ENCODE measurements at places on chromosomes 1 and 21.

GRCh38 chr1:158445376-158445775 lies 16.3 kb upstream of the OR10K1 start:
- DNase-seq = no peak

DNA sequence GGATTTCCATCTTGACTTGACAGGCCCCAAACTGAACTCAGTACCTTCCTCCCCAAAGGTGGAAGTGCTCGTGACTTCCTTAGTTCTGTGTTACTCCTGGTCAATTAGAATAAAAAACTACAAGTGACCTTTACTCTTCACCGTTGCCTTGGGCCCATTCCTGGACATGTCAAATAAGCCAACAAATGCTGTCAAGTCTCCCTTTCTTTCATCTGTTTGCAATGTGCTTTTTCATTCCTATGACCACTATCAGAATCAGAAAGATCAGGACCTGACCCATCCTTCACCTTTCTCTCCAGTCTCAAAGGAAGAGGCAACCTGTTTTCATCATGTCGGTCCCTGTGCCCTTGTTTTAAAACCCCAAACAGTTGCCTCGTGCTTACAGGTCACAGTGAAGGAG lies 4.9 kb upstream of the KCNJ10 start:
- no peak for DNase-seq

DNA sequence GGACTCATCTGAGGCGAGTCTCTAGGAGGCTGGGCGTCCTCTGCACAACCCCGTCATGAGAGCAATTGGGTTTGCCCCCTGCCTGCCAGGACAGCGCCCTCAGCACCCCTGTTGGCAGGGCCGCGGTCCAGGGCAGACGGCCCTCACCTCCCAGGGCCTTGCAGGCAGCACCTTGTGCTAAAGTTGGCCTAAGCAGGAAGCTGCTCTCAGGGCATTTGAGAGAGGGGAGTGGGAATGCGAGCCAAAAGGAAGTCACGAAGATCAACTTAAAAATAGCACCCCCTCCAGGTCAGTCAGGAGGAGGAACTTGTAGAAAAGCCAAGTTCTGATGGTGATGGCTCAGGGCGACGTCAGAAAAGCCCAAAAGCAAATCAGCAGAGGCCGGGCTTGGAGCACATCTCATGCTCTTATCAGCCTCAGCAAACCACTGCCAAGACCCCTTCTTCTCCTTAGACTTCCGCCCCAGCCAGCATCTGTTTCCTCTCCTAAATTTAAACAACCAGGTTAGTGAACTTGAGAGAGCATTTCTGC lies 12.6 kb upstream of the ADORA3 start:
- DNase-seq = no peak

DNA sequence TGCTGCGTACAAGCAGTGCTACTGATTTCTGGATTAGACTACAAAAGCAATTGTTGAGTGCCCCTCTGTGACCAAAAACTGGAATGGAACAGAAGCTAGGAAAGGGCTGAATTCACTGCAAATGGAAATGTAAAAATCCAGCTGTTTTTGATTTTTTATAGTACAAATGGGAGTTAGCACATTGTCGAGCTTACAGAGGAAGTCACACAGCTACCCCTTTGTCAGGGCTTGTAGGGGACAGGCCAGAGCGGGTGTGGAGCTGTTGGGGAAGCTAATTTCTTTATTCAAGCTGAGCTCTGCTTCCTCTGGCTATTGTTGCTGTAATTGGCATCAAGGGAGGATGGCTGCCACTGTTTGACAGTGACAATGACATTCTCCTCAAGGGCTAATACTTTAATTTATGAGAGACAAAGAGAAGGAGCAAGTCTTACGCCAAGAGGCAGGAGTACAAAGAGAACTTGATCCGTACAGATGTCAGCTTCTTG lies 96.1 kb downstream of the SLC35F3 start:
- no peak for DNase-seq

DNA sequence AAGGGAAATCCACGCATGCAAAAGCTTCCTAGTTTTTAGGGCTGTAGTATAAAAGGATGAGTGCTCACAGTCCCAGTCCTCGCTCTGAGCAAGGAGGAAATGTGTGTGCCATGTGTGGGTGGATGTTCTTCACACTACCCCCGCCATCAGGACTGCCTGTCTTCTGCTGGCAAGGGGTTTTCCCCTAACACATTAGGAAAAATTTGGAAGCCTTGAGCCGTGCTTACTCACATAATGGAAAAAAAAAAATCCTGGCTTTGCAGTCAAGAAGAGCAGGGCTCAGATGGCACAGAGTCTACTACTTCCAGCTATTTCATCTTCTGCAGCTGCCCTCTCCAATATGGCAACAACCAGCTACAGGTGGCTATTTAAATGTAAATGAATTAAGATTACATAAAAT lies 363.1 kb downstream of the PLPP3 start:
- DNase-seq = no peak

- no peak for DNase-seq
Observed at GRCh38 chr1:2349806-2350205, 41.5 kb downstream of the MORN1 start.

DNA sequence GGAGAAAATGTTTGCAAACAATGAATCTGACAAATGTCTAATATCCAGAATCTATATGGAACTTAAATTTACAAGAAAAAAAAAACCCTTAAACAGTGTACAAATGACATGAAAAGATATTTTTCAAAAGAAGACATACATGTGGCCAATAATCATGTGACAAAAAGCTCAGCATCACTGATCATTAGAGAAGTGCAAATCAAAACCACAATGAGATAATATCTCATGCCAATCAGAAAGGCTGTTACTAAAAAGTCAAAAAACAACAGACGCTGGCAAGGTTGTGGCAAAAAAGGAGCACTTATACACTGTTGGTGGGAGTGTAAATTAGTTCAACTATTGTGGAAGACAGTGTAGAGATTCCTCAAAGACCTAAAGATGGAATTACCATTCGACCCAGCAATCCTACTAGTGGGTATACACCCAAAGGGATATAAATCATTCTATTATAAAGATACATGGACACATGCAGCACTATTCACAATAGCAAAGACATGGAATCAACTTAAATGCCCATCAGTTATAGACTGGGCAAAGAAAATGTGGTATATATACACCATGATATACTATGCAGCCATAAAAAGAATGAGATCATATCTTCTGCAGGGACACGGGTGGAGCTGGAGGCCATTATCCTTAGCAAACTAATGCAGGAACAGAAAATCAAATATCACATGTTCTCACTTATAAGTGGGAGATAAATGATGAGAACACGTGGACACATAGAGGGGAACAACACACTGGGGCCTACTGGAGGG lies 123.2 kb downstream of the PTPRC start:
- no peak for DNase-seq

- DNase-seq = no peak
Observed at GRCh38 chr1:97567000-97567749, 353.7 kb downstream of the DPYD start.

DNA sequence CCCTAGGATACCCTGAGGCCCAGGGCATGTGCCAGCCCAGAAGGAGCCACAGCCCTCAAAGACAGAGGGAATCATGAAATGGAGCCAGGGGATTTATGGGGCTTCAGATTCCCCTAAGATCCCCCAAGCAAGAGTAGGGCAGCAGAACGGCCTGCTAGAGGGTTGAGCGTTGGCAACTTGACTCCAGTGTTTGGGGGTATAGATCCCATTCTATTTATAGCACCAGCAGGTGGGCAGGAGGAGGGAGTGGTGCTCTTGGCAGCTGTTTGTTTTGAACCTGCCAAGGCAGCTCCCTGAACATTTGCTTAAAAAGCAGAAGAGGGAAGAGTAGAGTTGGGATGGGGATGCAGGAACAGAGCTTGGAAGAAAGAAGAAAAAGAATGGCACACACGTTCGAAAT lies 33.7 kb downstream of the GLUL start:
- no peak for DNase-seq

DNA sequence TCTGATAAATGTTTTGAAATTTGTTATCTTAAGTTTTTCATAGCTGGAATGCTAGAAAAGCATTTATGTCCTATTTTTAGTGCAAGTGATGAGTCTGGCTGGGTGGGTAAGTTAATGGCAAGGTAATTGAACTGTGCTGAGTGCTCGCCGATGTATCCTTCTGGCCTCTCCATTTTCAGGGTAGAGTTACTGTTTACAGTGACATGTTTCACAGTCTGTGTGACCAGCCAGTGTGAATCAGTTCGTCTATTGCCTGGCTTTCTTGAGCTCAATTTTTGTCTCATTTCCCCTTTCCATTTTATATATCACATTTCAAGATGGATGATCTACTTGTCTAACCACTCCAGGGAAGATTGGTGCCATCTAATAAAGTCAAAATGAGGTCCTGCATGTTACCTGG lies 44.1 kb downstream of the ITSN1 start:
- DNase-seq = no peak

- DNase-seq = no peak
Observed at GRCh38 chr1:101960142-101960541, 36.6 kb downstream of the OLFM3 start.

DNA sequence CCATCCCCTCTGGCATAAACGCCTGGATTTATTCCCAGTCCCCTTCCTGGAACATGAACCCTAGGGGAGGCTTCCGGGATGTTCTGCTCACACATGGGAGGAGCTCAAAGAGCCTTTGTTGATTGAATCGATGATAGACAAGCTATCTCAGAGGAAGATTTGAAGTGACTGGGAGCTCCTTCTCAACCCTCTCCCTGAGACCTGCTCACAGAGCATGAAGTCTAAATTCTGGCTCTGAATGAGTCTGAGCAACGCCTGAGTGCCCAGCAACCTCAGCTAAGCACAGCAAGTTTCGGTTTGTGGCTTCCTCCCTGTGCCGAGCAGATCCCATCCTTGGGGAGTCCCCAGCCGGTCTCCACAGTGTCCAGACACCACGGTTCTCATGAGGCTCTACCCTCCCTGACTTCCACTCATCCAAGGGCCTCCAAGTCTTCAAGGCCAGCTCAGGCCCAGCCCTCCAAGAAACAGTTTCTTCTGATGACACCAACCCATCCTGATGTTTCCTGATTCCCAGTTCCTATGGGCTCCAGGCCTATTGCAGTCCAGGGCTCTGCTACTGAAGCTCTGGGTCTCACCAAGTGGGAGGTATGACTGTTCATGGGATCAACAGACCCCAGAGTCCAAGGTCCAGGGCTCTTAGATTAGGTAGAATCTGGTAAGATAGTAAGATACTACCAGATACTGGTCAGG lies 190.8 kb downstream of the DYRK1A start:
- DNase-seq = no peak

DNA sequence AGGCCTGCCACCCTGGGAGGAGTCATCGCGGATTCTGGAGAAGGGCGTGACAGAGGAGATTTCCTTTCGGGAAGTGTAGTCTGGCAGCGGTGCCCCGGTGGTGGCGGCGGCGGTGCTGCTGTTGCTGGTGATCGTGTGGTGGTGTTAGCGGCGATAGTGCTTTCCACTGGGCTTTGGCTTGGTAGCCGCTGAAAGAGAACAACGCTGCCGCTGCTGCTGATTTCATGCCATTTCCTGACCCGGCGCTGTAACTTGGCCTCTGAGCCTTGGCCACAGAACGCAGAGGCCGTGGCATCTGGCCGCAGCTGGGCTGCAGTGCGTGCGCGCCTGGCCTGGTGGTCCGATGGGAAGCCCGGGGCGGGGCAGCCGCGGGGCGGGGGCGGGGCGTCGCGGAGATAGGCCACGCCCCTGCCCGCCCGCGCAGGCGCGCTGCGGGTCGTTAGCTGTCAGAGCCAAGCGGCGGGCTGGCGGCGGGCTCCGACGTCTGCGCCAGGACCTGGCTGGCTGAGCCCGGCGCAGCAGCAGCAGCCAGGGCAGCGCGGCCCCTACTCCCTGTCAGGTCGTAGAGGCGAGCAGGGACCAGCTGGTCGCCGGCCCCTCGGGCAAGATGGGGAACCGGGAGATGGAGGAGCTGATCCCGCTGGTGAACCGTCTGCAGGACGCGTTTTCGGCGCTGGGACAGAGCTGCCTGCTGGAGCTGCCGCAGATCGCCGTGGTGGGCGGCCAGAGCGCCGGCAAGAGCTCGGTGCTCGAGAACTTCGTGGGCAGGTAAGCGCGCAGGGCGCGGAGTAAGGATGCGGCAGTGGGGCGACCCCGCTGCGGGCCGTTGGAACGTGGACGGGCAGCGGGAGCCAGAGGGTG lies at the start of gene DNM3:
DNM3 (plus strand) TSS at position 449 of the 861 bp plus-strand sequence; CDS start at position 608, 159 bp downstream.
- peak; percentile 83 for DNase-seq

DNA sequence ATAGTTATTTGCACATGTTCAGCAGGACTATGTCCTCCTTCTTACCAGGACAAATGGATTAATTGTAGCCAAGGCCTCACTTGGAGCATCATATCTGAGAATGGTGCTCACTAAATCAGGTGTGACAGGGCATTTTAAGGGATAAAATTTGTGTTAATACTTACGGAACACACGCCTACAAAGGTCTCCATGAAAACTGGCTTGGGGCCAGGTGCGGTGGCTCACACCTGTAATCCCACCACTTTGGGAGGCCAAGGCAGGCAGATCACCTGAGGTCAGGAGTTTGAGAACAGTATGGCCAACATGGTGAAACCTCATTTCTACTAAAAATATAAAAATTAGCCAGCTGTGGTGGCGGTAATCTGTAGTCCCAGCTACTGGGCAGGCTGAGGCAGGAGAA lies 75.1 kb upstream of the CAPZB start:
- DNase-seq = no peak

- DNase-seq = no peak
Observed at GRCh38 chr1:168081373-168082007, 55.2 kb downstream of the GPR161 start.

GRCh38 chr1:9101510-9102146 lies 27.3 kb downstream of the GPR157 start:
- no peak for DNase-seq

DNA sequence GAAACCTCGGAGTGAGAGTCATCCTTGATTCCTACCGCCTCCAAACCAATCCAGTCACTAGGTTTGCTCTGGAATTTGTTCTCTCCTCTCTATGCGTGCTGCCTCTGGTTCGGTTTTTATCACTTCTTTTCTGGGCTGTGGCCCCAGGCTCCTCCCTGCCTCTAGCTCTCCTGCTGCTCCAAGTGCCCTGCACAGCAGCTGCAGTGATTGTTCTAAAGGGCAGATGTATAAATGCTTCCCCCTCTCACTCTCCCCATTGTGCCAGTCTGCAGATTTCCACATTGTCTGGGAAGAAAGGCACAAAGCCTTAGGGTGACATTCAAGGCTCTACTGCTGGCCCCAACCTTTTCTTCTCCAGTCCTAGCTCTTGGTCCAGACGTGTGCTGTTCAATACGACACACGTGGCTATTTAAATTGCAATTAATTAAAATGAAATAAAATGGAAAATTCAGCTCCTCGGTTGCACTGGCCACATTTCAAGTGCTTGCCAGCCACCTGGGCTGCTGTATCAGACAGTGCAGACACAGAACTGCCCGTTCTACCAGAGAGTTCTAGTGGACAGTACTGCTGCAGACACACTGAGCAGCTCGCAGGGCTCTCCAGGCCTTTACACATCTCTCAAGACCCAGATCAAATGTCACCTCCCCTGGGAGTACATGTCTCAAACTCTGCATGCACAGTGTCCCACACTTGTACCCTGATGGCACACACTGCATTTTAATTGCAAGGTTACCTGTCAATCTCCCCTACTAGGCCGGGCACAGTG lies 12.4 kb downstream of the TRIM62 start:
- no peak for DNase-seq

DNA sequence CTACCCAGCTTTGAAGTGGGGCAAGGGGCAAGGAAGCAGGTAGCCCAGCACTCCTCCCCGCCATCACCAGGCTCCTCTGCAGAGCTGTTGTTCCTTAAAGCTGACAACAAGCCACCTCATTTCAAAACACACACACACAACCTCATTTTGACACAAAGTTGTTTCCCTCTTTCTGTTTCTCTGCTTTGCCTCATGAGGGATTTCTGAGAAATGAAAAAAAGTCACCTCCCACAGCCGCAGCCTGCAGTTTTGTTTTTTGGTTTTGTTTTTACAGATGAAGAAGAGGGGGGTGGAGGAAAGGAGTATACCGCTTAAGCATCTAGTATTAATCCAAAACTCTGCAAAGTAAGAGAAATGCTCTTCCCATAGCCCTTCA lies 12.1 kb downstream of the MCL1 start:
- DNase-seq = peak; percentile 83

GRCh38 chr1:26723013-26723991 lies 27.5 kb downstream of the ARID1A start:
- peak; percentile 23 for DNase-seq
